ENCODE measurements at places on chromosomes 1 and 21.

DNA sequence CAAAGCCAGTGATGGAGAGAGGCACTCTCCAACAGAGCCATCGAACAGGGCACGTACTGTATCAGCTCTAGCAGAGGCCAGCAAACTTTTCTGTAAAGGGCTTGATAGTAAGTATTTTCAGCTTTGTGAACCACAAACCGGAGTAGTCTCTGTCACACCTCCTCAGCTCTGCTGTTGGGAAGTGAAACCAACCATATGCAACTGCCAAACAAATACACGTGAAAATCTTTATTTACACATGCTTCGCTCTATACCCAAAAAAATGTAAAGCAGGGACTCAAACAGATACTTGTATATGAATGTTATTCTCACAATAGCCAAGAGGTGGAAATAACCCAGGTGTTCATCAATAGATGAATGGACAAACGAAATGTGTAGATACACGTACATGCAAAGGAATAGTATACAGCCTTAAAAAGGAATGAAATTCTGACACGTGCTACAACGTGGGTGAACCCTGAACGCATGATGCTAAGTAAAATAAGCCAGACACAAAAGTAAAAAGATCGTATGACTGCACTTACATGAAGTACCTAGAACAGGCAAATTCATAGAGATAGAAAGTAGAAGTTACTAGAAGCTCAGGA lies 39.0 kb downstream of the SETD4 start:
- no peak for DNase-seq

DNA sequence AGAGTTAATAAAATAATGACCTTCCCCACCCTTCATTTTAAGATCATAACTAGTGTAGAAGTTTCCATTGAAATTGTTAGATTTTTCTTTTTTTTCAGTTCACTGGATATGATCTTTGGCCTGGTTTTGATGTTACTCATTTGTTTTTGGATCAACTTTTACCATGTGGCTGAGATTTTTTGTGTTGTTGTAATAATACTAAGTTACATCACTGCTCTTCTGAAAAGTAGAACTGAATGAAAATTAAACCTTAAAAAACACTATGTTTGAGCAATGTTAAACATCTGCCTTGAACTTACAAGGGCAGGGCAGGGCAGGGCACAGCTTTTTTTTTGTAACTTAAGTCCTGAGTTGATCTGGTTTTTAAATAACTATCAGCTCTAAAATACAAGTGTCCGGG lies 204.8 kb upstream of the ADAMTS5 start:
- DNase-seq: no peak

DNA sequence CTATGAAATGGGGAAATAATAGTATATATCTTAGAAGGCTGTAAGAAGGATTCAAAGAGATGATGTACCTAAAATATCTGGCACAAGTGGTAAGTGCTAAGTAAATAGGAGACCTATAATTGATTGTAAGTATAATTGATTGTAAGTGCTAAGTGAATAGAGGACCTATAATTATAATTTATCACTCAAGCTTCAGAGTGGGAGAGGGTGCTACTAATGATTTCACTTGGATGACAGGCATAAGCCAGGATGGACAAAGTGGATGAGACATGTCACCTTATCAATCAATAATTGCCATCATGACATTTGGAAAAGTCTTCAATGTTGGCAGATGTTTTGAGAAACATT lies 11.2 kb downstream of the RCAN1 start:
- no peak for DNase-seq

DNA sequence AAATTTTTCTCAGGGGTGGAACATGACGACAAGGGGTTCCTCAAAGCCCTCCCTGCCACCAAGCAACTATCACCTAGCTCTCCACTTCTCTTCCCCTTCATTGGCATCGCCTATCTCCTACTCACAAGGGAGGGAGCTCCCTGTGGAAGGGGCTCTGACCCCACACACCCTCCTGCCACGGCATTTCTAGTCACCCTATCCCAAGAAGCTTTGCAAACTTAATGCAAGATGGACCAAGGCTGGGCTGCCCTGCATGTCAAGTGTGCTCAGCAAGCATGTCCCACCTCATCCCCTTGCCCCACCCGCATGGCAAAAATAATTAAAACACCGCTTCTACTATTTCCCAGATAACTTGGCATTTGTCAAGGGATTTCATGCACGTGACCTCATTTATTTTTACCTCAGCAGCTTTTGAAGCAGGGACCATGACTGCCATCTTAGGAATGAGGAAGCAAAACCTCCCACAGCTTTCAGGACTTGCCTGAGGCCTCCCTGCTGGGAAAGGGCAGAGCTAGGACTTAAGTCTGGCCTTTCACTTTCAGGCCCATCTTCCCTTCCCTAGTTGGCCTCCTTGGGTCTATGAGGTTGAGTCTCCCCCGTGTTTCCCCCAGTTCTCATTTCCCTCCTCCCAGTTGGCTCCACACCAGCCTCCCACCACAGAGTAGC lies 161.3 kb downstream of the TSEN15 start:
- DNase-seq: no peak

DNA sequence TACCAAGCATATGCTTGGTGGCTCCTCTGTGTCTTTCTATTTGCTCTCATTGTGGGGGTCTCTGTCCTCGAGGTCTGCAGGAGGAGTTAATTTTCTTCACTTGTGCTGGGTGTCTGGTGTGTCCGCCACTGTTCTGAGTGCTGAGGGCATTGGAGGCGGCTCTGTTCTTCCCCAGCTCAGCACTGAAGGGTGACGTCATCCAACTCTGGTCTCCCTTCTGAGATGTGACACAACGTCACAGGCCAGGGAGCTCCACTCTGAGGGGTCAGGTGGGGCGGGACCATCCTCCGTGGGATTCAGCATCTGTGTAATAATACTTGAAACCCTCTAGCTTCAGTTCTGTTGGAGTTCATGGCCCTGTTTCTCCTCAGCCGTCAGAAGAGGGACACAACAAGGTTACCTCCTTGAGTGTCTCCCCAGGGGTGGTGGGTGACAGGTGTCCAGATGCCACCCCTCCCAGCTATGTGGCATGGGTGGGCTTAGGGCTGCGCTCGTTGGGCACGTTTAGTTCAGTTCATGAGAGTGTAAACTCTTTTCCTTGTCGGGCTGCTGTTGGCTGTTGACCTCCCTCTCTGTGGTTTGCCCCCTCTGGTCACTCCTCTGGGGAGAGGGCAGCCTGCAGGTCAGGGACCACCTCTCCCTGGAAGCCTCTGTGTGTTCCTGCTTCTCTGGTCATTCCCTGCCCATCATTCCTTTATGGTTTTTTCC lies 3.1 kb downstream of the IBA57 start:
- DNase-seq: no peak

DNA sequence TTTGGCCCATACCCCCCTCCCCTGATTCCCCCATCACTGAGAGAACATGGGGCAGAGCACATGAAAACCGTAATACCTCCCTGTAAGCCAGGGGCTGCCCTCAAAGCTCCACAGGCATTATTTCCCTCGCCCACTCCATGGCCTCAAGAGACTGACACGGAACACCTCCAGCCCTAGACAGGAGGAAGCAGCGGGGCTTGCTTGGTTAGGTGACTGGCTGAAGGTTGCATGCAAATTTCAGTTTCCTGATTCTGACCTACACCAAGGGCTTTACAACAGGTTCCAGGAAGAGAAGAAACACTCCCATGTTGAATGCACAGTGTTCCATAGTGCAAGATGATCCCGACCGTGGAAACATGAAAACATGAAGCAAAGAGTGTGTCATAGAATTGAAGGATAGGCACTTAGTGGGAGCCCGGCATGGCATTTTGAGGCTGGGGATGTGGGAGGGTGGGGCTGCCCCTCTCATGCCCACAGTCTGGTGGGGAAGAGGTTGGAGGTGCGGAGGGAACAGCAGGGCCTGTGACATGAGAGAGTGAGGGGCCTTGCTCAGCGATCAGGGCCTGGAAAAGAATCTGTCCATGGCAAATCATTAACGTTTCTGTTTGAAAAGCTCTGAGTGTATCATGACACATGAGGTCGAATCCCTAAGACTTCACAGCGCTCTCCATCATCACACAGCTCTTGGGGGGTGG lies 33.5 kb downstream of the GPR137B start:
- DNase-seq: no peak

- no peak for DNase-seq
Measured at GRCh38 chr1:157646144-157646543, 48.3 kb upstream of the FCRL4 start.

DNA sequence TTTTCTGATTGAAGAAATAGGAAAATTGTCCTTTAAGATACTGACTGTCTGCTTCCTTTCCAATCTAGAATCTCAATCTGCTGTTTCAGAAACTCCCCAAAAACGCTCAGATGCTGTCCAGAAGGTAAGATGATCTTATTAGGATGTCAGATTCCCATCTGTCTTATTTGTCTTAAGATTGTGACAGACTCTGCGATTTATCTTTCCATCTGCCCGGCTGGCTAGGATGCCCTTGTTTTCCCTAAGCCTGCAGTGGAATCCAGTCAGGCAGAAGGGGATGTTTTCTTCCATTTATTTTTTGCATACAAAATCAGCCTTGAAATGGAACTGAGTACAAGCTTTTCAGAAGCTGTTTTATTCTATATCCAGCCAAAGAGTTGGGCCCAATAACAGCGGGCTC lies 96.5 kb downstream of the FMN2 start:
- no peak for DNase-seq

GRCh38 chr1:71964188-71964587 lies 318.2 kb downstream of the NEGR1 start:
- DNase-seq: no peak

DNA sequence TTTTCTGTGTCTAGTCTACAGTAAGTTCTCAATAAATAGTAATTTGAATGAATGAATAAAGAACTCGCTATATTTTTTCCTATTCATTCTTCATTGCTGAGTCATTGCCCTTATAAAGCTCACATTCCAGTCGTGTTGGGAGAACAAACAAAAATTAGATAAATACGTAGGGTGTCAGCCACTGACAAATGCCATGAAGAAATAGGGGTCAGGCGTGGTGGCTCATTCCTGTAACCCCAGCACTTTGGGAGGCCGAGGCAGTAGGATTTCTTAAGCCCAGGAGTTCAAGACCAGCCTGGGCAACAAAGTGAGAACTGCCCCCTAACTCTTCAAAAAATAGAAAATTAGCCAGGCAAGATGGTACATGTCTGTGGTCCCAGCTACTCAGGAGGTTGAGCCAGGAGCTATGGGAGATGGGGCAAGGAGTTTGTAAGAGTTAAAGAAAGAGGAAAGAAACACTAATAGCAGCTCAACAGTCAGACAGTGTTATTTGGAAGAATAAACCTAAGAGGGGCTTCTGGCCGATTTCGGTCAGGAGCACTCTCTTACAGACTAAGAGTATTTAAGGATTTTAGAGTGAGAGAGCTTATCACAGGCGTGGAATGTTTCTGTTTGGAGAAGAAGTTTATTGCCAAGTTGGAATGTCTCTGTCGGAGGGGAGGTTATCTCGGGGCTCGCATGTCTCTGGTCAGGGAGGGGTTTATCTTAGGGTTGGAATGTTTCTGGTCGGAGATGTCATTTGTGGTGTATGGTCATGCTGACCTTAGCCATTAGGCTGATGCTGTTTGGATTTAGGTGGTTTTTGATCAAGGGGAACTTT lies 1.8 kb upstream of the CHML start:
- DNase-seq: no peak

DNA sequence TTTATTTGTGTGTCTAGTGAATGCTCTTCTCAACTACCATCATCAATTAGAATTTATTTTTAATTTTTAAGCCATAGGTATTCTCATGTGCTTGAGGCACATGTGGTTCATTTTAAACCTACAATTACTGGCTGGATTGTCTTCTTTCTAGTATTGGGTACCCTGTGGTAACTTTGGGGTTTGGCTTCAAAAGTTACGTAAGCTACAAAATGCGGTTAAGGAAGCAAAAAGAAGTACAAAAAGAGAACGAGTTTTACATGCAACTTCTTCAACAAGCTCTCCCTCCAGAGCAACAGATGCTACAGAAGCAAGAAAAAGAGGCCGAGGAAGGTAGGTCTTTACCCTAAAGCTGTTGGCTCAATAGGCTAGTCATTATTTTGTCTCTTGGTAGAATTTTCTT lies 25.8 kb downstream of the MACO1 start:
- DNase-seq: no peak

DNA sequence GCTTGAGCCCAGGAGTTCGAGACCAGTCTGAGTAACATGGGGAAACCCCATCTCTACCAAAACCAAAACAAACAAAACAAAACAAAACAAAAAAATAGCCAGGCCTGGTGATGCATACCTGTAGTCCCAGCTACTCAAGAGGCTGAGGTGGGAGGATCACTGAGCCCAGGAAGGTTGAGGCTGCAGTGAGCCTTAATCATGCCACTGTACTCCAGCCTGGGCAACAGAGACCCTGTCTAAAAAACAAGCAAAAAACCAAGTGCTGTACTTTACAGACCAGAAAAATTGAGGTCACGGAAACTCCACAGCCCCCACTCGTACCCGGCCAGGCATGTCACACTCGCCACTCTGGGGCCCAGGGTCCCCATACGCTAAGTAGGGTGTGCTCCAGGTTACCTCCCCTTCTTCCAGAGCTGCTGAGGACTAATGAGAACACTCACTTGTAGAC lies 22.9 kb downstream of the ATP2B4 start:
- no peak for DNase-seq

- DNase-seq: no peak
Measured at GRCh38 chr1:222375701-222376100, 172.2 kb downstream of the HHIPL2 start.

GRCh38 chr1:22488319-22488718 lies 36.7 kb downstream of the ZBTB40 start:
- DNase-seq: no peak

- no peak for DNase-seq
Measured at GRCh38 chr1:227928811-227929375, 18.8 kb downstream of the WNT9A start.

- DNase-seq: no peak
Measured at GRCh38 chr1:210857705-210858104, 276.2 kb downstream of the KCNH1 start.

DNA sequence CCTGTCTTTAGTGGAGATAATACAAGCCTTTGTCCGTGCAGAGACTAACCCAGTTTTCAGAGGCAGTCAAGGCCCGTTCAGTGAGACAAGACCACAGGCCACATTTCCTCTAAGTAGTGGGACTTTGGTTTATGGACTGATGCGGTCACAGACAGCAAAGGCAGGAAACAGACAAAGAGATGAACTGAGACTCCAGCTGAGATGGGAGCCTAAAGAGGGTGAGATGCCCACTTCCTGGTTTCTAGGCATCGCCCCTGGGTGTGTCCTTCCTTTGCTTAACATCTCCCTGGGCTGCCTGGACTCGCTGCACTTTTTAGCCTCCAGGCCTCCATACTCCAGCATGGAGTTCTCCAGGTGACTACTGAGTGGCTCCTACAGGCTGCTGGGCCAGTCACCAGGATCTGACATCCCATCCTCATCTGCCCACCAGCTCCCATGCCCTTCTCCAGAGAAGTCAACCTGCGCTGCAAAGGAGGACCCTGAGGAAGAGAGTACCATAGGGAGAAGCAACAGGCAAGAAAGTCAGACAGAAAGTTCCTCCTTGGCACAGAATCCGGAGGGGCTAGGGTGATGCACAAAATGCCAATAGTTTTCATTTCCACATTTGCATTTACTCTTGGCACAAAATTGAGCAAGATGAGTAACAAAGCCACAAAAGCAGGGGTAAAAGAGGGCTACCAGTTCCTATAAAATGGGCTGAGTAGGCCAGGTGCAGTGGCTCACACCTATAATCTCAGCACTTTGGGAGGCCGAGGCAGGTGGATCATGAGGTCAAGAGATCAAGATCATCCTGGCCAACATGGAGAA lies 15.1 kb downstream of the THEMIS2 start:
- DNase-seq: no peak

- no peak for DNase-seq
Measured at GRCh38 chr1:22131875-22132486, 10.9 kb downstream of the WNT4 start.

Measured in NCI-H2081 treated with DMSO at 0.1 percent for 48 hours (cell line).